ENCODE measurements at places on chromosomes 16 and 17. TPM values are rescaled to one million over a fixed set of nuclear protein-coding genes. Genes with fewer than 3 reads are reported as not detected.

DNA sequence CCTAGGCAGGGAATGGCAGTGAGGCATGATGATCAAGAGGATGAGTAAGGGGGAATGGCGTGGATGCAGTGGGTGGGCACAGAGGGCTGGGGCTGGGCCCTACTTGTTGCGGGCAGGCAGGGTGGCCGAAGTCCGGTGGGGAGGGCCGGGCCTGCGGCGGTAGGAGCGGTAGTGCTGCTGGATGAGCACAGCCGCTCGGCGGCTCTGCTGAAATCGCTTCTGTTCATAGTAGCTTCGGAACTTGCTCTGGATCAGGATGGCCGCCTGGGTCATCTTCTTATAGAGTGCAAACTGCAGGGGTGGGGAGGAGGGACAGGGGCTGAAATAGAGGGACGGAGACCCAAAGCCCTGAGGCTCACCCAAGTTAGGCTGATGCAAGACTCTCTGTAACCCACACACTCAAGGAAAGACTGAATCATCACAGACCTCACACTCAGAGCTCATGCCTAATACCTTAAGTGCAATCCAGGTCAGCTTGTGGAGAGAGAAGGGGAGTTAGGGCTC is 1.5 kb upstream of the SPAG7 start:
- peak; percentile 7 for ATAC-seq

GRCh38 chr17:60559659-60559994 is 33.6 kb upstream of the APPBP2 start:
- ATAC-seq = no peak

The NT5M gene
- 0.64 TPM for total RNA-seq

GRCh38 chr17:47915776-47916398 is 19.9 kb downstream of the SP2 start:
- no peak for ATAC-seq

DNA sequence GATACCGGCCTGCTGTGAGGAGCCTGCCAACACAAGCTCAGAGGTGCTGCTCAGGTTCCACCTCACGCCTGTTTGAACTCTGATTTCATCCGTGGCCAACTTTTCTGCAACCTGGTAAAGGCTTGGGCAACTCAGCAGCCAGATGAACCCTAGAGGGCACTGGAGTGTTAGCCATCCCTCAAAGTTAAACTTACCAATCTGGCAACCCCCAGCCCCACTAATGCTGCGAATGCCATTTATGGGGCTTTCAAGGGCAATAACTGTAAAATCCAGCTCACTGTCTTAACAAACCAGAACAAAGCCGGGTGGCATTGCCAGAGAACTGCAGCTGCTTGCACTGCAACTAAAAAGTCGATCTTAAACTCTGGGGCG is 105.5 kb downstream of the AXIN2 start:
- no peak for ATAC-seq

The TEX19 gene
- total RNA-seq = not detected

- no peak for ATAC-seq
Observed at GRCh38 chr16:11156401-11156800, 99.6 kb downstream of the SOCS1 start.

DNA sequence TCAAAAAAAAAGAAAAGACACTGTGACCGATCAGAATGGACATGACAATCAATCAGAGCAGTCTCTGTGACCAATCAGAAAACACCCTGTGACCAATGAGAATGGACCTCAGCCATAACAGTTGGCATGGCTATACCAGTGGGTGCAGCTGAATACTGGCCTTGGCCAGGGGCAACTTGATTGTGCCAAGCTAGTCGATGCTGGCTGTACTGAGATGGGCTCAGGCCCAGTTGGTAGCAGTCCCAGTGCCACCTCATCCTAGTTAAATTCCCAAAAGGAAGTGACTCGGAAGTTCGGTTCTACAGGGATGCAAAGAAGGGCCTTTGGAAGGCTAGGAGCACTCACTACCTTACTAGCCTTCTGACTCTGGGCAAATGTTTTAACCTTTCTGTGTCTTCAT is 37.2 kb upstream of the BCO1 start:
- ATAC-seq = no peak

The MAPT gene
- 0.88 TPM for total RNA-seq

The NPIPB5 gene
- 119 TPM for total RNA-seq

DNA sequence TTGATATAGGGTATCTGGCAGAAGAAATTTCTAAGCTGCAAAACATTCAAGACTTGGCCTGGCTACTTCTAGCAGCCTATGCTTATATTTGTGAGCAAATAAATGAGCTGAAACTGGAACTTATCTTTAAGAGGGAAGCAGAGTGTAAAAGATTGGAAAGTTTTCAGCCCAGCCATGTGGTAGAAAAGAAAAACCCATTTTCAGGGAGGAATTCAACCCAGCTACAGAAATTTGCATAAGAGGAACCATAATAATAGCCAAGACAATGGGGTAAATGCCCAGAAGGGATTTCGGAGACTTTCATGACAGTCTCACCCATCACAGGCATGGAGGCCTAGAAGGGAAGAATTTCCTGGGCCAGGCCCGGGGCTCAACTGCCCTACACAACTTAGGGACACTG is 31.7 kb downstream of the RNF112 start:
- ATAC-seq = no peak

DNA sequence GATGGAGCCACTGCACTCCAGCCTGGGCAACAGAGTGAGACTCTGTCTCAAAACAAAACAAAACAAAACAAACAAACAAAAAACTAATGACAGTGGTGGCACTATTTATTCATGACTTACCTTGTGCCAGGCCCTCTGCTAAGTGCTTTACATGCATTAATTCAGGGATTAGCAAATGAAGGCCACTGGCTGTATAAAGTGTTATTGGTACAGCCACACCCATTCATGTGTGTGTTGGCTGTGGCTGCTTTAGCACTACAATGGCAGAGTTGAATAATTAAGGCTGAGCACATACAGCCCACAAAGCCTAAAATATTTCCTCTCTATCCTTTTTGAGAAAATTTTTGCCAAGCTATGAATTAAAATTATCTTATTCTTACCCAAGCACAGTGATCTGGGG is 531.8 kb upstream of the CDH5 start:
- peak; percentile 80 for ATAC-seq

- ATAC-seq = no peak
Observed at GRCh38 chr16:2079311-2079800, 31.6 kb downstream of the TSC2 start.
